ENCODE measurements at places on chromosomes 2 and 18.

DNA sequence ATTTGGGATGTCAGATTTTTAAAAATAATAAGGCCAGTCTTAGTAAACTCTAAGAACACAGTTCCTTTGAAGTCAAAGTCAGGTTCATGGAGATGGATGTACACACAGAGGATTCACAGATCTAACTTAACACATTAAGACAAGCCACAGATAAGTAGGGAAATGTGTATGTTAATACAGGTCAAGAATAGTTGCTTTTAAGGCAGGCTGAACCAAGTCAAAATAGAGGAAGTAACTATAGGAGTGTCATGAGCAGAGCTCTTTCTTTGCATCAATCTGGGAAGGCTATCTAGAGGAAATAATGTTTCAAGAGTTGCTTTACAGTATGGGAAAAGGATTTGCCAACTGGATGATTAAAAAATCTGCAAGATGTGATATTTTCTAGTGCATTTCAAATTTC is 128.0 kb upstream of the FBXO11 start:
- DNase-seq = no peak
- H3K27me3 ChIP-seq = no peaks in the 10 kb centered on the region
- no peak overlapping the region for H3K4me3 ChIP-seq
- no peaks in the 10 kb centered on the region for H3K36me3 ChIP-seq

DNA sequence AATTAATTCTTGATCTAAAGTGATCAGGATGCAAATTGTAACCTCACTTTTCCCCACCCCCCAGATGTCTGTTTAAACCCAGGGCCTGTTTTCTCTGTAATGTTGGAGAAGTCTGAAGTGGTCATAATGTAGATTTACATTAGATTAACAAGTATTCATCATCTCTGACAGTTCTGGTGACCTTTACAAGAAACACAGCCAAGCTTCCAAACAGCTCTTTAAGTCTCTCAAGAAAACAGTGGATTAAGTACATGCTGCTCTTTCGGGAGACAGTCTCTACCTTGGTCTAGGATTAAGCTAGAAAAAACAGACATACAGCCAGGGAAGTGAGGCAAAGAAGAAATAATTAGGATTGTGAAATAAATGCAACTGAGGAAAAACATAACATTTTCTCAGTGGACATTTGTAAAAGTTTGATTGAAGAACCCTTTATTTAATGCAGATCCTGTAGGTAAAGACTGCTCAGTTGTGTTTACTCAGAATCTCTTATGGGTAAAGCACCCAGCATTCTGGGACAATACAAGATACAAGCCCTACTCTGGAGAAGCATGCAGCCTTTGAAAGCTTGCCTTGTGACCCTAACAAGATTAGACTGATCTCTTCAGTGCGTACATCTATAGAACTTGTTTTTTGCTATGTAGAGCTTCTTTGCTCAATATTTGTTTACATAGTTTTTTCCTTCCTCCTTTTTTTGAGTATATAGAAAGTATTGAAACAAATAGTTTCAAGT is 203.9 kb downstream of the PHLPP1 start:
- H3K4me3 ChIP-seq = no peak overlapping the region
- no peak overlapping the region for H3K27ac ChIP-seq
- H3K36me3 ChIP-seq = no peaks in the 10 kb centered on the region
- H3K4me1 ChIP-seq = no peaks in the 10 kb centered on the region
- H3K27me3 ChIP-seq = no peaks in the 10 kb centered on the region

DNA sequence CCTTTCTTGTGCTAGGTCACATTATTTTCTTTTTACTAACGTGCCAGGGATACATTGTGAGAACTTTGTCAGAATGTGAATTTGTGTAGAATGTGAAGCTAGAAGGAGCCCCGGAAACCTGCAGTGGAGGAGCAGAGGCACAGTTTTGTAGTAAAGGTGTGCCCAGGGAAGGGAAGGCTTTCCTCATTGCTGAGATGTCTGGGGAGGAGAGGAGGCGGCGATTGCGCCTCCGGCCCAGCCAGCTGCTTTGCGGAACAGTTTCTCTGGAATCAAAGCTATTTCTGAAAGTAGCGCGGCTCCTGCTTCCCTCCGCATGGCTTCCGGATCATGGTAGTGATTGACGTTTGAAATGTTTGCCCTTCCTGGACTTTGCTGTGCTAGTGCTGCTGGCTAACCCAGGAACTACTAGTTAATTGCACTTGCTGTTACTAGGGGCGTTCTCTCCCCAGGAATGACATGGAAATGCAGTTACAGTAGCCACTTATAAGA is 83.1 kb upstream of the RBM44 start:
- no peak overlapping the region for H3K27ac ChIP-seq
- H3K36me3 ChIP-seq = peaks cover 13% of the 10 kb centered on the region
- DNase-seq = no peak
- no peaks in the 10 kb centered on the region for H3K27me3 ChIP-seq
- no peak overlapping the region for H3K4me3 ChIP-seq
- H3K4me1 ChIP-seq = peaks cover 2% of the 10 kb centered on the region

DNA sequence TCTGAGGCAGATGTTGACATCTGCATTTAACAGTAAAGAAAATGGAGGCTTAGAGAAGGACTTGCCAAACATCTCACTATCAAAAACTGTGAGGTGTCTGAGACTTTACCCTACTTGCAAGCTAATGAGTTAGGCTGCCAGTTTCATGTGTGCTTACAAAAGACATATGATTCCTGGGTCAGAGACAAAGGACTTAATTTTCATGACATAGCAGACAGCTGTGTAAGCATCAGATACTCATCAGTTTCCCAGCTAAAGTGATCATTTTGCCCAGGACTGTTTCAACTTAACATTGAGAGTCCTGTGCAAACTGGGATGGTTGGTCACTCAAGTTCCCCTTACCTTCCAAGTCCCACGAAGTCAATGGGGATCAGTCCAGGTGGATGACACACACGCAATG is 18.9 kb upstream of the DAPL1 start:
- no peaks in the 10 kb centered on the region for H3K36me3 ChIP-seq
- H3K27ac ChIP-seq = no peak overlapping the region
- H3K4me1 ChIP-seq = no peaks in the 10 kb centered on the region
- no peak overlapping the region for H3K4me3 ChIP-seq

GRCh38 chr18:52403291-52404021 is 63.5 kb downstream of the DCC start:
- H3K27me3 ChIP-seq = no peaks in the 10 kb centered on the region
- H3K27ac ChIP-seq = no peak overlapping the region
- no peak for DNase-seq

GRCh38 chr18:75207310-75208154 is 1.4 kb downstream of the PTGR3 start:
- H3K4me3 ChIP-seq = peak overlapping the region; percentile 88
- peaks cover 16% of the 10 kb centered on the region for H3K4me1 ChIP-seq
- DNase-seq = no peak
- no peaks in the 10 kb centered on the region for H3K36me3 ChIP-seq

DNA sequence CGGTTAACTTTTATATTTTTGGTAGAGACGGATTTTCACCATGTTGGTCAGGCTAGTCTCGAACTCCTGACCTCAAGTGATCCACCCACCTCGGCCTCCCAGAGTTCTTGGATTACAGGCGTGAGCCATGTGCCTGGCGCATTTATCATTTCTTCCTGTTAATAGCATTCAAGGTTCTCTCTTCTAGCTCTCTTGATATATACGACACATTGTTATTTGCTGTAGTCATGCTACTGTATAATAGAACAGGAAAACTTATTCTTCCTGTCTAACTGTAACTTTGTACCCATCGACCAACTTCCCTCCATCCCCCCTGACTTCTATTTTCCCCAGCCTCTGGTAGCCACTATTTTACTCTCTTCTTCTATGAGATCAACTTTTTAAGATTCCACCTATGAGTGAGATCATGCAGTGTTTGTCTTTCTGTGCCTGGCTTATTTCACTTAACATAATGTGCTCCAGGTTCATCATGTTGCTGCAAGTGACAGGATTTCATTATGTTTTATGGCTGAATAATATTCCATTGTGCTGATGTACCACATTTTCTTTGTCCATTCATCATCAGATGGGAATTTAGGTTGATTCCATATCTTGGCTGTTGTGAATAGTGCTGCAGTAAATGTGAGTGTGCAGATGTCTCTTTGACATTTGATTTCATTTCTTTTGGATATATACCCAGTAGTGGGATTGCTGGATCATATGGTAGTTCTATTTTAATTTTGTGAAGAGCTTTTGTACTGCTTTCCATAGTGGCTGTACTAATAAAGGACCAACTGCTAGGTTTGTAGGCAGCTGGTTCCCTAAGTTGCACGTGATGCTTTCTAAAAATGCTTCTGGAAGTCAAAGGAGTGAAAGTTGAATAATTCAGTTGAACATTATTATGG is 205.2 kb downstream of the PRKCE start:
- DNase-seq = no peak
- no peaks in the 10 kb centered on the region for H3K36me3 ChIP-seq
- no peak overlapping the region for H3K4me3 ChIP-seq
- H3K27me3 ChIP-seq = no peaks in the 10 kb centered on the region
- H3K4me1 ChIP-seq = peaks cover 13% of the 10 kb centered on the region

DNA sequence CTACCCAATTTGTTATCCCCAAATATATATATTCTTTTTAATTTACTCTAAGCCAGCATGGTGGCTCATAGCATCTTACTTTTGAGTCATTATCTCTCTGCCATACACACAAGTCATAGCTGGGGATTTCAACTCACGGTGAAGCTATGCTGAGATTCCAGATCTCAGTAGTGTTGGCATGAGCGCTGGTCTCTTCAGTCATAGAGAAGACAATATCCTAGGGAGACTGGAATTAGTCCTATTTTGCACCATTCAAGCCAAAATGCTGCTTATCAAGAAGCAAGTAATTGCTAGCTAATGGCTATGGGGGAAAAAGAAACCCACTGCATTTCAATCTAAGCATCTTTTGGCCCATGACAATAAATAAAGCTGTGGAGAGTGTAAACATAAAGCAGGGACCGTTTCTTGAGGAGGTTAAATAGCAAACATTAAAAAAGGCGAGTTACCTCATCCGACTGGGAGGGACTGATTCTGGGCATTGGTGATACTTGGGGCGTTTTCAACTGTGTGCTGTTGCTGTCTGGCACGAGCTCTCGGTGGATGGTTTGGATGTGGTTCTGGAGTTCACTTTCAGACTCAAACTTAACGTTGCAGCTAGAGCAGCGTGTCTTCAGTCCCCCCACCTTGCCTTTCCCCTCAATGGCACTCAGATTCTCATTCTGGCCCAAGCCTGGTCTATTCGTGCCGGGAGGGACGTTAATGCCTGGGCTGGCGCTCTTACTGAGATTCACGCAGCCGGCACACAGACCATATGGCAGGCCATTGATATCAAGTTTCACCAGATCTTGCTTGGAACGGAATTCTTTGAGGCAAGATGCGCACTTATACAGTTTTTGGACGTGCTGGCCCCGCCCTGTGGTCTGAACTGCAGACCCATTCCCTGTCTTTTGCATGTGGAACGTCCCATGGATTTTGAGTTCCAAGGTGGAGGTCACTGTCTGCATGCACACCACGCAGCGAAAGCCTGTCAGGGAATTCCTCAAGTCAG is 127.8 kb downstream of the ZNF521 start:
- H3K36me3 ChIP-seq = no peaks in the 10 kb centered on the region
- no peak overlapping the region for H3K4me3 ChIP-seq
- H3K4me1 ChIP-seq = no peaks in the 10 kb centered on the region
- H3K27me3 ChIP-seq = no peaks in the 10 kb centered on the region
- H3K27ac ChIP-seq = no peak overlapping the region

GRCh38 chr18:10015288-10015701 is 101.5 kb downstream of the VAPA start:
- H3K4me3 ChIP-seq = no peak overlapping the region
- H3K36me3 ChIP-seq = no peaks in the 10 kb centered on the region
- H3K27me3 ChIP-seq = no peaks in the 10 kb centered on the region
- H3K4me1 ChIP-seq = no peaks in the 10 kb centered on the region
- DNase-seq = no peak
